ENCODE measurements at places on chromosomes 1 and 21.

GRCh38 chr1:17342014-17342441 is 30.0 kb upstream of the PADI6 start:
- no peak for DNase-seq

GRCh38 chr21:28644762-28645161 is 347.9 kb downstream of the LTN1 start:
- DNase-seq: peak; percentile 26

- DNase-seq: no peak
Measured at GRCh38 chr1:167076136-167076710, 14.0 kb downstream of the GPA33 start.

GRCh38 chr1:197063212-197063611 is 3.8 kb downstream of the F13B start:
- no peak for DNase-seq

GRCh38 chr1:168362991-168363390 is 82.3 kb downstream of the TBX19 start:
- DNase-seq: no peak

- DNase-seq: no peak
Measured at GRCh38 chr1:156076609-156077429, 5.4 kb downstream of the MEX3A start.

DNA sequence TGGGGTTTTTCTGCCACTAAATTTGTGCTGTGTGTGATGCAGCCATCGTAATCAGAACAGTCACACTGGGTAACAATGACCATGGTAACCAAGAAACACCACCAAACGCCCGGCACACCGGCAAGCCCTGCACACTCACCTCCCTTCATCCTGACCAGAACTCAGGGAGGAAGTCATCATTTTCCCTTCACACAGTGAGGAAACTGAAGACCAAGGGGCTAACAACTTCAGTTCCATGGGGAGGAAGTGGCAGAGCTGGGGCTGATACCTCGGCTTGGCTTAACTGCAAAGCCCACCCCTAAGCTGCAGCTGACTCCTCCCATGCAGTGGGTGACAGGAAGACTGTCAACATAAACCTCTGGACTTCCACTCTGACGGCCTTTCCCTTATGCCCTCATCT is 69.3 kb upstream of the BCAR3 start:
- no peak for DNase-seq

- no peak for DNase-seq
Measured at GRCh38 chr1:118118873-118119463, 66.1 kb downstream of the SPAG17 start.

DNA sequence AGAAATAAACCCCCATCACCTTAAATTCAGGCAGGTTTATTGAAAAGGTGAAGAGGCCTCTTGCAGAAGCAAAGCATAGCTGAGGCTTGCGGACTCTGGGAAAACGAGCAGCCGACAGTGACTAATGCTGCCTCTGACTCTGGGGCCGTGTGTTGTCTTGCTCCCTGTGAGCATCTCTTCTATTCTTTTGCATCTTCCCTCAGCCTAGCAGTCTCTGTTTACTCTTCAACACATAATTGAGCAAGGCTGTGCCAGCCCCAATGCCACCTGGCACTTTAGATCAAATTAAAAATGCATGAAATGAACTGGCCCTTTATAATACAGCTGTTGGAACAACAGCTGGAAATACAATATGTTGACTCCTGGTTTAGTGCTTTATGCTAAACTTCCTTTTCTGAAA is 18.4 kb upstream of the REG4 start:
- DNase-seq: no peak

DNA sequence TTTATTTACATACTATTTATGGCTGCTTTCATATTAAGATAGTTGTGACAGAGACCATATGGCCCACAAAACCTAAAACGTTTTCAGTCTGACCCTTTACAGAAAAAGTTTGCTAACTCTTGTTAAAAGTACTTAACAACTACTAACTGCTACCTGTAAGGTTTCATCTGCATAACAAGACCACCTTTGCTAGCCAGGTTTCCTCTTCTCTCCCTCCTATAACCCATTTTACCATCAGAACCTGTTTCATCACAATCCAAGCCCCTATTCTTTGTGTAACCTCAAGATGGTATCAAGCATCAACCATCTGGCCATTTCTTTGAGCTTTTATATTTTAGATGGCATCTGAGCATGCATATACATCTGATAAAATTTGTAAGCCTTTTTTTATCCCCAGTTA is 305.4 kb downstream of the HHIPL2 start:
- DNase-seq: no peak

- DNase-seq: peak; percentile 44
Measured at GRCh38 chr1:16971341-16972188, 8.9 kb downstream of the MFAP2 start.

DNA sequence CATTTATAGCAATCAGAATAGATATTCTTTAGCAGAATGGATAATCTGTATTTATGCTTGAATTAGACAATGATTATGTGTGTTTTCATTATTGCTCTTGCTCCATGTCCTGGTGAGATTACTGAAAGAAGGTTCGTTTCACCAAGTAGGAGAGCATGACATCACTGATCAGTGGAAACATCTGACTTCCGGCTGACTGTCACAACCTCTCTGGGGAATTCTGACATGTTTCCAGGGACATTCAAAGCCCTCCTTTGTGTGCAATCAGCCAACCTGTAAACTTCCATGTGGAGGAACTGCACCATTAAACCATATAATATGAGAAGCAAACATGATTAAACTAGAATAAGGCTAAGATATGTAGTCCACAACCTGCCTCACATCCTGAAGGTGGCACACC is 424.8 kb upstream of the ADGRL4 start:
- DNase-seq: no peak

DNA sequence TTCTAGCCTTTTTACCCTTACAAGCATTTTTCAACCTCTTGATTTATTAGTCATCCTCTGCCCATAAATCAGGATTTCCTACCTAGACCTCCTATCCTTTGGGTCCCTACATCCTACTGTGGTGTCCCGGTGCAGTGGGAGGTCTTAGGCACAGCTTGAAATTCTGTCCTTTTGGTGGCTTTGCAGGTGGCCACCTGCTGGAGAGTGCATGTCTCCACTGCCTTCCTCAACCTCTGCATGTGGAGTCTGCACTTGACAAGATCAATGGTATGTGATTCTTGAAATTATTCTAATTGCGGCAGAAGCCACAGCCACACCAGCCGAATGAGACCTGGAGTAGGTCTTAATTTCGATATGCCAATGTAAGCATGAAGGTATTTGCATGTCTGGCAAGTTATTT is 11.4 kb upstream of the KCNA3 start:
- no peak for DNase-seq

DNA sequence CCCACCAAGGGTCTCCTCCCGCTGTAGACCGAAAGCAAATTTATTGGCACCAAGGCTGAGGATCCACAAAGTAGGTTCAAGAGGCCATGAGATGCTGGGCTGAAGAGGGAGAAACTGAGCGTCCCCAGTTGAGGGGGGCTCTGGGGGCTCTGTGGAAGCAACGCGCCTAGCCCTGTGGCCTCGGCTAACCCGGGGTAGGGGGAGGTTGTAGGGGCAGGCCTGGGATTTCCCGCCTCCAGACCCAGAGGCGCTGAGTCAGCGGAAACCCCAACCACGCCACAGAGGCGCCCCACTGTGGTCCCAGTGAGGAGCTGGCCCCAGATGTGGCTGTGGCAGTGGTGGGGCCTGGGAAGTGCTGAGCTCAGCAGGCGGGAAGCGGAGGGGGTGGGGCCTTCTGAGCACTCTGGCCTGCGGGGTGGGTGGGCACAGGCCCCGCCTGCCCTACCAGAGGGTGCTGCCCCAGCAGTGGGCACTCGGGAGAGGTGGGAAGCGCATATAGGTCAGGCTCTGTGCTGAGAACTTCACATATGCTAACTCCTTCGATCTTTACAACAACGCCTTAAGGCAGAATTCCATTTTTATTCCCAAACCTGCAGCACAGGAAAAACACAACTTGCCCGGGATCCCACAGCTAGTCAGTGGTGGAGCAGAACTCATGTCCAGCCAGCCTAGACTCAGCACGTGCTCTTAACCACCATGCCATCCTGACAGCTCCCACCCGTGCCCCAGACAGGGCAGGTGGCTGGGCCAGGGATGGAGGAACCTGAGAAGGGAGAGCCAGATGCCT is 1.5 kb upstream of the COL16A1 start:
- DNase-seq: no peak

- DNase-seq: no peak
Measured at GRCh38 chr1:39524591-39525365, 33.3 kb downstream of the BMP8A start.

GRCh38 chr1:13911697-13912619 is 212.0 kb downstream of the PRDM2 start:
- no peak for DNase-seq

DNA sequence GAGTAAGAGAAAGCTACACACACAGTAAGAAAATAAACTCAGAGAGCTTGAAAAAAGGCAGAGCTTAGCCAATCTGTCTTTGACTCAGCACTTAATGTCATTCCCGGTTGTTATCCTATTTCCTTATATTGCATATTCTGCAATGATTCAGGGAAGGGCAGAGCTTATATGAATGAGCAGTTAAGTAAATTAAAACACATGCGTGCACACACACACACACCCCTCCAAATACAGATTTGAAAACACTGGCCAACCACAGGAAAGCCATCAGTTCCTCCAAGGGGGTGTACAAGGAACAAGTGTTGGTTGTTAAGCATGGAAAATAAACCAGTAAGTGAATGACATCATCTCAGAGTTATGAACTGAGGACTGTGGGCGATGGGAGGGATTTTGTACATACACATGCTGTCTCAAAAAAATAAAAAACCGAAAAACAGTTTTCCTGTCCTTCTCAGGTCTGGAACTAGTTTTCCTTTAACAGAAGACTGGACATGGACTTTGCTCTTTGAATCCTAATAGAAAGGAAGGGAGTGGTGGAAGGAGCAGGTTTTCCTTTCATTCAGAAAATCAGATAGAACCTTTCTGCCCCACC is 1.0 kb downstream of the IQGAP3 start:
- DNase-seq: peak; percentile 91

All from amniotic stem cell (primary cell).